GM12864 (cell line): ENCODE measurements at places on chromosomes 7 and 10.

DNA sequence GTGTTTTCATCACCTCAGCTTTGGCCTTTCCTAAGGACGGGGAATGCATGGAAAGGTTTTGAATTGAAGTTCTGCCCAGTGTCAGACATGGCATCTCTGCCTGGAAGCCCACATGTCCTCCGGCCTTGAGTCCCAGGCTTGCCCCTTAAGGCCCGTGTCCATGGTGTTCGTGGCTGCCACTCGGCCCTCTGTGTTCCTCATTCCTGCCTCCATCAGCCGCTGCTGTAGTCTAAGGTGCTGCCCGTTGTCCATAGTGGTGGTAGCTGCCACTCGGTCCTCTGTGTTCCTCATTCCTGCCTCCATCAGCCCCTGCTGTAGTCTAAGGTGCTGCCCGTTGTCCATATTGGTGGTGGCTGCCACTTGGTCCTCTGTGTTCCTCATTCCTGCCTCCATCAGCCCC is 180.7 kb upstream of the SHH start:
- no peak for DNase-seq

- no peak for DNase-seq
Observed at GRCh38 chr10:66187053-66187733, 738.6 kb upstream of the LRRTM3 start.

- DNase-seq = no peak
Observed at GRCh38 chr10:113485736-113486135, 67.1 kb upstream of the HABP2 start.

GRCh38 chr7:99373091-99374066 is 1.2 kb upstream of the ARPC1B start:
- no peak for DNase-seq

DNA sequence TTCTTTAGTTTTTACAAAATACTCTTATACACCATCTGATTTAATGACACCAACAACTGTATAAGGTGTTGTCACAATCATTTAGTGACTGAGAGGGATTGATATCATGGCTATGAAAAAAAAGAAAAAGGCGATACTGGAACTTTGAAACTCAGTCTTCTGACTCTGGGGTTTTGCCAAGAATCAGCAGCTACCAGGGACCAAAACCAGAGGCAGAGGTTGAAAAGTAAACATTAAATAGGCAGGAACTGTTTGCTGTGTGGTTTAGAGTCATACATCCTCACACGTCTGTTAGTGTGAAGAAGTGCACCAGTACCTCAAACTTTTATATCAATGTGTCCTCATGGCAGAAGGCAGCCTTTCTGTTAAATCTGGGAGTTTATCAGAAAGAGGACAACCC is 19.9 kb upstream of the GGCT start:
- no peak for DNase-seq

DNA sequence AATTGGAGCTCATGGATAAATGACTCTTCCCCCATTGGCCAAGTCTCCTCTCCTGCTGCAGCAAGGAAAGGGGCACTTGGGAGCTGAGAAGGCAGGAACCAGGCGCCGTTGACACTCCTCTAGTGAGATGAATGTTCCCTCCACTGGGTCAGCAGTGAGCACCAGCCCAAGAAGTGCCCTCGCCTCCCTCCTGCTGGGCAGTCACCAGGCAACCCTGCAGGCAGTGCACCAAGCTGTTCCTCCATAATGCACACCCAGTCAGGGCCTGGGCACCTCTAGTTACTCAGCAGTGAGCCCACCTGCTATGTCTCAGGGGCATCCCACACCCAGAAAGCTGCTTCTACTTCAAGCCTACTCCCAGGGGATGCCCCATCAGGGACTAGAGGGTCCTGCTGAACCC is 84.3 kb downstream of the KCNMA1 start:
- no peak for DNase-seq

DNA sequence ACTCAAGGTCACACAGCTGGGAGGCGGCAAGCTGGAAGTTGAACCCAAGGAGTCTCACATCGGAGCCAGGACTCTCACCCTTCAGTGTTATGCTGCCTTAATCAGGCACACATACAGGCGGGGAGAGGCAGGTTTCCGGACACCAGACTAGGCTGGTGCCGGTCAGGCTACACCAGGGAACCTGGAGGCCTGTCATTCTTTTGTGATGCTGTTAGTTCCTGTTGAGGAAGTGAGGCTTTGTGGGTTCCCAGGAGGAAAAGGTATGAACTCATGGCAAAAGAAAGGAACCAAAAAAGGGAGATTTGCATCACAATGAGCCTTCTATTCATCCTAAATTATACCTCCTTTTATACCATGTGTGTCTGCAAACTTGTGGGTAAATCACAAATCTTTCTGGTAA is 103.8 kb downstream of the TCF7L2 start:
- DNase-seq = no peak

- no peak for DNase-seq
Observed at GRCh38 chr7:6026011-6026819, 5.0 kb upstream of the ANKRD61 start.

DNA sequence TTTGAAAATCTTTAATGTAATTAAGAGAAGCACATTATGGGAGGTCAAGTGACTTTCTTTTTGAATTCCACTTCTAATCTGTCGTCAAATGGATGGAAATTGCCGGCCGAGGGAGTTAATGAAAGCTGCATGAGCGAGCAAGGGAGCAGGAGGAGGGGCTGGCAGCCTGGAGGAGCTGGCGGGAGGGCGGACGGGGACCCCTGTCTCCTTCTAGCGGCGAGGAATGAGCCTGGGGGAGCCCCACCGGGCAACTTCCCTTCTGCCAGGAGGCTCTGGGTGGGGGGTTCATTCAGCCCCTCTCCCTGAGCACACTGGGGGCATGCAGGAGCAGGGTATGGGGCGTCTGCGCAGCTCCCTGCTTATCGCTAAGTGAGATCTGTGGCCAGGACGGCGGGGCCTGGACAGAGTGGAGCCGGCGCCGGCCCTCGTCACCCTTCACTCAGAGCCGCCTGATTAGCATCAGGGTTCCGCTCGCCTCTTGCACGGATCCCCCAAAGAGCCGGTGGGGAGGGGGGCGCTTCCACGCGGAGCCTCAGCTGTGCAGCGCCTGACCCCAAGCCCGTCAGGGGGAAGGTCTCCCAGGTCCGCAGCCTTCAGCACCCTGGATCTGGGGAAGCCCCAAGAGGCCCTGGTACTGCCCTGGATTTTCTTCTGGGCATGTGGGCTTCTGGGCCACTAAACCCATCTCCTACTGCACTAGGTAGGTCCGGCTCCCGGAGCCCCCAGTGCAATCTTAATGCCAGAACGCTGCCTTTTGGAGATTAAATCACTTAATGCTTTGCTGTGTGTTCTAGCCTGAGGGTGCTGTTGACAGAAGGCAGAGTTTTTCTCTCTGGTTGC is 680.8 kb downstream of the LRMDA start:
- no peak for DNase-seq

DNA sequence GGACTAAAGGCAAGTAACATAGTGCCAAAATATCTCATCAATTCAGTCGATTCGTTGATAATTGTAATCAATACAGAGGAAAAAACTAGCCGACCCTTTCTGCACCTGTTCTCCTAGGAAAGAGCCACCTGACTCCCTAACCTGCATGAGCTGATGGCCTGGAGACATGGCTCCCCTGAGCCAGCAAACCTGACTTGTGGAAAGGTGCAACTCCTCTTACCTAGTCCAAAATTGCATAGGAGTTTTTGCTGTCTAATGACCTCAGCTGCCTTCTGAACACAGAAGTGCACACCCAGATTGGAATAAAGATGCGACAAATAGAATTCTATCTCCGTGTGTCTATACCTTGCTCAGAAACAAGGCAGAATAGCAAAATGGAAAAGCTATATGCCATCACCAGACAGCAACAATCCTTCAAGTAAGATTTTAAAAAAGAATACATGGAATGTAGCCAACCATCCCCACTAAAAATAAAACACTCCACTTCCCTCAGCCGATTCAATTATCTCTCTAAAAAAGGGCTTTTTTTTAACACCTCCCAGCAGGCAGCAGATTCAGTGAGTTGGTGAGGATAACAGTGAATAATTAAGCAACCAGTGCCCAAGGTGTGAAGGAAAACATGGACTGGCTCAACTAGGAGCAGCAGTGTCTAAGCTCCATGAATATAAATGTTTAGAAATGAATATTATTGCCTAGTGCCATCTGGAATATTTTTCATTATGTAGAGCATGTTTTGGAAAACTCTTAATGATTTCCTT is 26.6 kb upstream of the LMTK2 start:
- no peak for DNase-seq

DNA sequence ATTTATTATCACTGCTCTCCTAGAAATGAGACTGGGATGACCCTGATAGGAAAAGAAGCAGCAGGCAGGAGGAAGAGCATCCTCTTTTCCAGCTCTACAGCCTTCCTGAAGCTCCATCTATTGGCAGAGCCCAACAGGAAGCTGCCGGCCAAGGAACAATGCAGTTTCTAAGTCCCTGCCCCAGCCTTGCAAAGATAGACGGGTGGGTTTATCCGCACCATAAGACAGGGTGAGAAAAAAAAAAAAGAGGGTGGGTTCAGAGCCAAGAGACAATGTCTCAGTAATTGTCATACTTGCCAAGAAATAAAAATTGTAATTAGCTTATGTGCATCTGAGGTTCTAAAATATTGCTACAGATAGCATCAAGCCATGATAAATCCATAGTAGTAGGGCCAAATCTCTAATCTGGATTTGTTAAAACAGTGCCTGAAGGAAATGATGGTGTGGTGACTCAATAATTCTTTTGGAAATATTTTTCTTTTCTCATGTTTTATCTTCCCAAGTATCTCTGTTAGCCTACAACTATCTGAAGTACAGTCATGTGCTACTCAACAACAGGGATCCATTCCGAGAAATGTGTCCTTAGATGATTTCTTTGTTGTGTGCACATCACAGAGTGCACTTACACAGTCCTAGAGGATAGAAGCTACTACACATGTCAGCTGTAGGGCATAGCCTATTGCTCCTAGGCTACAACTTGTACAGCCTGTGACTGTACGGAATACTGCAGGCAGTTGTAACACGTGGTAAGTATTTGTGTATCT is 242.9 kb upstream of the CXCL12 start:
- DNase-seq = no peak

- DNase-seq = no peak
Observed at GRCh38 chr10:122551450-122551849, 9.1 kb upstream of the DMBT1 start.

- DNase-seq = no peak
Observed at GRCh38 chr10:66102756-66103155, 823.1 kb upstream of the LRRTM3 start.

DNA sequence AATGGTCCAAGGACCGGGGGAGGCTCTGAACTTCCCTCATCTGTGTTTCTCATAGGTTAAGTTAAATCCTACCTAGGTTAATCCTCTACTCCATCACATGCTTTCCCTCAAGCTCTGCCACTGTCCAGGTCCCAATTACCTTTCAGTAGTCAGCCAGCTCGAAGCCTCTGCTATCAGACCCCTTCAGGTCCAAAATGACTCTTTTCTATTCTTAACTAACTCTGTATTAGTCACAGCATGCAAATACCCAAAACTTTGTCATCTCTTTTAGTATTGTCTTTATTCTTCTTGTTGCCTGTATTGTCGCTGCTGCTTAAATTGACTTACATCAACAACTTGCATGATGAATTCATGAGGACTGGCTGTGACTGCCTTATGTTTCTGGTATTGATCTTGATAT is 15.3 kb downstream of the PPP1R17 start:
- DNase-seq = no peak

GRCh38 chr10:11654659-11655058 is 43.2 kb upstream of the USP6NL start:
- DNase-seq = no peak

- no peak for DNase-seq
Observed at GRCh38 chr7:137960020-137960419, 41.9 kb downstream of the CREB3L2 start.

GRCh38 chr7:135409845-135410542 is 99.9 kb downstream of the CNOT4 start:
- no peak for DNase-seq

- no peak for DNase-seq
Observed at GRCh38 chr7:1898628-1899185, 228.6 kb downstream of the ELFN1 start.

GRCh38 chr7:75534727-75535307 is 42.7 kb downstream of the SPDYE5 start:
- DNase-seq = peak; percentile 43

DNA sequence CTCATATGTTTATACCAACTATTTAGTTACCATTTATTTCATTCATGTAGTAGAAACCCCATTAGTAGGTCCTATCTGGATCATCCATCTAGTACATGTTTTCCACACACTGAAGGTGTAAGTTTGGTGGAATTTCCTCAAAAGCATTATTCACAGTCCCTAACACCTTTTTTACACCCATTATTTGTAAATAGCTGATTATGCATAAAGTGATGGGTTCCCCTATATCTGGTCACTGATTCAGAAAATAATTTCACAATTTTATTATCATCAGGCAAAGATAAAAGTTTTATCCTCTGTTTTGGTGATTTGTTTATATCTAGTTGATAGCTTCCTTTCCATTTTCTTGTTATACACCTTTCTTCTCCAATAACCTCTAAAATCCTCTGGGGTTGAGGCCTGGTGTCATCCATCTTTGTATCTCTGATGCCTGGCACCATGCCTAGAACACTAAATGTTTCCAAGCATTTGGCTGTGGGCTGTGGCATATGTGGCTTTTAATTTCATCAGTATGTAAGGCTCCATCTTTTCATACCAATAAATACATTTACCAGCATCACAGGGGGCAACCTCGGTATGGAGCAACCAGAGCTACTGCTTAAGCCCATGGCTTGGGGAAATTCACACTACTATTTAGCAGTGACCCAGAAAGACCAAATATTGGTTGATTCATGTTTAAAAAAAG is 1089.5 kb upstream of the LRRN3 start:
- DNase-seq = no peak

GRCh38 chr10:78947226-78947625 is 121.5 kb upstream of the ZMIZ1 start:
- DNase-seq = no peak

DNA sequence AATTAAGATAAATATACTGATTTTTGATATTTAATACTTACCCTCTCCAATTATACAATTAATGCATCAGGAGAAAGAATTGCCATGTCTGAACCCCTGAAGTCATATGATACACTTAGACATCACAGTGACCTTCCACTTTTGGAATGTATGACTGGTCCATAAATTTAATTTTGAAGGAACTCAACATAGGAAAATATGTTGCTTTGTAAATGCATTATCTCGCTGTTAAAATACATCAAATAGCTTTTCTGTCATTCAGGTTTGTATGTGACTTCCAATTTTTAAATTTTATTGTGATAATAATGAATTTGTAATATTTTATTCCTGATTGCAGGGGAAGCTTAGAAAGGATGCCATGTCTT is 631.9 kb upstream of the ANKRD30A start:
- DNase-seq = no peak

- DNase-seq = no peak
Observed at GRCh38 chr10:121414366-121415062, 183.7 kb downstream of the FGFR2 start.
